ENCODE measurements at places on chromosomes 5 and 9.

DNA sequence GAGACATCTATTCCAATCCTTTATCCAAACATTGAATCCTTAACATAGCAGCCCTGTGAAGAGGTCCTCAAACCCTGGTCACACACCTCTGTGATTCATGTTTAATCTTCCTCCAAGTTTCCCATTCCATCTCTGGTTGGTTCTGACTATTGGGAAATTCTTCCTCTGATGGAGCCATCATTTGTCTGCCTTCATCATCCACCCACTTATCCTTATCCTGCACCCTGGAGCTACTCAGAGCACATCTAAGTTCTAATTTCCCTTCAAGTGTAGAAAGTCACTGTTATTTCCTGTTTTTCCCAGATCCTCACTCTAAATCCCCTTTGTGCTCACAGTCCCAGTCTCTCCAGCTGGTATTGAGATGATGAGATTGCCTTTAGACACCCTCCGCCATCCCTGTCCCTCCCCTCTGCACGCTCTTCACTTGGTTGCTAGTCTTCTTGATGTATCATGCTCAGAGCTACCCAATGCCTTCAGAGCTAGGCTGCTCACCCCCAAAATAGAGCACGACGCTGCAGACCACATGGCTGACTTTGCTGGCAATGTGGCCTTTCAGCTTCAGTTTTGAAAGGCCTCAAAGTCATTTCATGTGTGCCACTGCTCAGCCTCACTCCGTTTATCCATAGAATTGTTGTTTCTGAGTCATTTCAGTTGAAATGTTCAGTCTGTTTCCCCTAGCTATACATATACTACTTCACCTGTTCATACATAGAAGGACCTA lies 154.3 kb downstream of the PALM2AKAP2 start:
- no peak for DNase-seq

GRCh38 chr9:94157050-94157801 lies 73.0 kb downstream of the PTPDC1 start:
- peak; percentile 92 for DNase-seq

DNA sequence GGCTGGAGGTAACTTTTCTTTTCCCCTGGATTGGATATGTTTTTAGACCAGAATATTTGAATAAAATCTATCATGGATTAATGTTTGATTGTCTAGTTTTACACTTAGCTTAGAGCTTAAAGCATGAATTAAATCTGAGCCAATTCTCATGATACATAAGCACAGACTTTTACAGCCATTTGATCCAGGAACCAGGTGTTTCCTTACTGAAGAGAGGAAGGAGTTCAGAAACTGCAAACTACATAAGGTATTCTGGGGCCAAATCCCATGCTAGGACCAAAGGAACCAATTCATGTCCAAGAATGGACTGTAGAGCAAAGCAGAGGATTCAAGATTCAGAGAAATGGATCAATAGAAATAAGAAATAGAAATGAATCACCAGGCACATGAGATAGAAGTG lies 360.4 kb upstream of the ZNF608 start:
- no peak for DNase-seq

DNA sequence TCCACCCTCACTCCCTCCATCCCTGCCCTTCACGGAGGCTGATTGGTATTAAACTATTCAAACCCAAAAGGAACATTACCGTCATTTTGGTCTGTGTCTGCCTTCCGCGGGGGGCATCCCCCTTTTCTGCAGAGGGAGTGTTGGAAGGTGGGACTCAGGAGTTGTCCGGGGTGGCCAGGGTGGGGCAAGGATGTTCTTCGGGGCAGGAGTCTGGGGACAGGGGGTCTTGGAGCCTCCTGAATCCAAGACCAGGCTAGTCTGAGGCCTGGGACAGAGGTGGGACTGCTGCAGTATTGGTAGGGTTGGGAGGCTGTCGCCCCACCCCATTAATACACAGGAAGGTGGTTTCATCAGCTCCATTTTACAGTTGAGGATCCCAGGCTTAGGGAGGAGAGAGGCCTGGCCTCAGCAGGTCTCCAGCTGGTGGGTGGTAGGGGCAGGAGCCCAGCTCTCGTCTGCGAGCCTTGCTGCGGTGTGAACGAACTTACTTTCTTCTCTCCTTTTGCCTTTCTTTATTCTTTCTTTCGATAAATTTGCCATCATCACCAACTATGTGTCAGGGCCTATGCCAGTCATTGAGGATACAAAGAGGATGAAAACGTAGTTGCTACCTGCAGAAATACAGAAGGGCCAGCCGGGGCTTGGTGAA lies 33.8 kb downstream of the DAB2IP start:
- DNase-seq, result no peak

DNA sequence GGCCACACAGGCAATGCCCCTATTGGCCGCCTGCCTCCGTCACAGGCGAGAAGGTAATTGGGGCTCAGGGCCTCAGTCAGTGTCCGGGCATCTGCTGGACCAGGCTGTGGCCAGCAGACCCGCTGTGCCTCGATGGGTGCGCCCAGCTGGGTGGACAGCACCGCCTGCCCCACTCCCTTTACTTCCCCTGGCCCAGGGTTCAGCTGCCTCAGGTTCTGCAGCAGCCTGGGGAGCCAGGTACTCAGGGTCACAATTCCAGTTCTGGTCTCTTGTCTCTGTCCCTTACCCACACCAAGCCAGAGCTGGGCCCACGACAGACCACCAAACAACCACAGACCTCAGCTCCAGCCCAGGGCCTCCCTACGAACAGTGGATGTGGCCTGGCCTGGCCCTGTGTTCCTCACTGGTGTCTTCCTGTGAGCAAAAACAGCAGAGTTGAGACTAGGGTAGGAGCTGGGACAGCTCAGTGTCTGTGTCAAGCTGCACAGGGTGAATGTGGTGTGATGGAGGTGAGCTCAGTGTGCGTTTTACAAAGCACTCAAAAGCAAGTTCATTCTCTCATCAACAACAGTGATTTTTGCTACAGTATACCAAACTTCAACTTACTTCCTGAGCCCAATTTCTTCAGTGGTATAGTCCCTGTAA lies 33.4 kb upstream of the SUSD3 start:
- DNase-seq, result no peak

DNA sequence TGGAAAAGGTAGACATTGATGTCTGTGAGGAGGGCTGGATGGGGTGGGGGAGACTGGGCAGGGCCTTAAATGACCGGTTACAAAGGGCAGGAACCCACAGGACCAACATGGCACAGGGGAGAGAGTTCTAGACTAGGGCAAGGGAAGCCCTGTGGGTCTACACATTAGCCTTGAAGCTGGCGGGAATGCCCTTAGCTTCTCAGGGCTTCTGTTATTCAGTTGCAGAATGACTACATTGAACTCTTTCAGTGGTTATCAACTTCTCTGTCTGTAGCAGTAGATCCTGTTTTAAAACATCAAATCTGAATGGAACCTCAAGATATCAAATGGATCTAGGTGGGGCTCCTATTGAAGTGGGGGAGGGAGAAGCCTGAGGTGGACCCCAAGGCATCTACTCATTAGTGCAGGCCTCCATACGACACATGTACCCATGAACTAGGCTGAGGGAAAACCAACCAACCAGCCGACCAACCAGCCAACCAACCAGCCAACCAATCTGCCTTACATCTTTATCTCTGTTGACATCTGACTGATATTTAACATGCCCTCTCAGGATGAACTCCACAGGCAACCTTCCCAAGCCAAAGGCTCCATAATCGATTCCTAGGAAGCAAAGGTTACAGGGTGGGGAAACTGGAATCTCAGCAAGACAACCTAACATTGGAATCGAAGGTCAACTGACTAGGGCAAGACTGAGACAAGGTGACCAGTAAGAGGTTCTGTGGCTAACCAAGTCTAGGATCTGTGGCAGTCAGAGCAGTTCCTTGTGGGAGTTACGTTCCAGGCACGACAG lies 48.3 kb downstream of the DAP start:
- no peak for DNase-seq

- no peak for DNase-seq
Observed at GRCh38 chr5:67941614-67942401, 273.7 kb upstream of the PIK3R1 start.

- DNase-seq, result no peak
Observed at GRCh38 chr5:72248410-72248981, 71.5 kb downstream of the MRPS27 start.

DNA sequence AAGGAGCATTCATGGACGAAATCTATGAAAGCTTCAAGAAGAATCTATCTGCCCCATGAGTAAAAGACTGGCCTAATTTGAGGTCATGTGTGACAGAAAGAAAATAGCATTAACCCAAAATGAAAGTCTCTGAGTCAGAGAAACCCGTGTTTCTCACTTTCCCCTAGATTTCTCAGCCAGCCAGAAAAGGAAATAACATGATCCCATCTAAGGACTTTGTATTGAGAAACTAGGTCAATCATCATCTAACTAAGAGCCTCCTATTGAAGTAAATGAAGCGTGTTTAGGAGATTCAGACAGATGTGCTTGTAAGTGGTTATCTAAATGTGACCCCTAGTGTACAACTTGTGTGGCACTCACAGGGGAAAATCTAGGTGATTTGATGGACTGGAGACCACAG lies 77.3 kb upstream of the ZNF366 start:
- no peak for DNase-seq
